ENCODE measurements at places on chromosomes 1 and 21.

DNA sequence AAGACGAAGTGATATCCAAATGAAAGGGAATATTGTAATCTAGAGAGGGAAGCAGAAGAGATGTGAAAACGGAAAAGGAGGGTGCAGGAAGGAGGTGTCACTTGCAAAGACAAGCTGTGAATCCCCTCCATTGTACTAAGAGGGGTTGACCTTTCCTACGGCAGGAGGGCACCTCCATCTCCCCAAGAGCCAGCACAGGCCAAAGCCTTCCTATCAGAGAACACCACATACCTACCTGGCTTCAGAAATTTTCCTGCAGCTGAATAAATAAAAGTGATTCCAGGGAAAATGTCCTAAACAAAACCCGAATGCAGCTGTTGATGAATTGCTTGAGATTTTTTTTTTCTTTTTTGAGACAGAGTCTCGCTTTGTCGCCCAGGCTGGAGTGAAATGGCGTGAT lies 14.3 kb downstream of the KANK4 start:
- no peak for DNase-seq

GRCh38 chr1:47323599-47324031 lies 9.7 kb upstream of the STIL start:
- DNase-seq, result no peak

- DNase-seq, result no peak
Observed at GRCh38 chr1:22166439-22166838, 23.5 kb upstream of the WNT4 start.

GRCh38 chr21:45590726-45591618 lies 48.7 kb upstream of the SLC19A1 start:
- DNase-seq, result no peak

GRCh38 chr1:202588503-202589189 lies 121.6 kb downstream of the SYT2 start:
- no peak for DNase-seq

DNA sequence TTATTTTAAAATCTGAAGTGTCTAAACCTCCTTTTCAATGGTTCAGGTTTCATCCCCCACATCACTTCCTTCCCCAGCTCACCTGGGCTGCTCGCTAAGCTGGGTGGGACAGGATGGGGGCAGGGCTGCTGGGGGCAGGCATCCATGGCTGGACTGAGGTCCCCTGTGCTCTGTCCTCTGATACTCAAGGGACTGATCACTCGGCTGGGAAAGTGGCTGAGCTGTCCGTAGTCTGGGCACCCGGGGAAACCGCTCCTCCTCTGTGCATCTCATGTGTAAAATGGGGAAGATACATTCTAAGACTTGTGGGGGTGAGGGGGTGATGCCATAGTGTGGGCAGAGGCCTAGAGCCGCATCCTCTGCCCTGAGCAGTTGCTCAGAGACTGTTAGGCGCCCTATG lies 411.2 kb downstream of the MATN1 start:
- no peak for DNase-seq

DNA sequence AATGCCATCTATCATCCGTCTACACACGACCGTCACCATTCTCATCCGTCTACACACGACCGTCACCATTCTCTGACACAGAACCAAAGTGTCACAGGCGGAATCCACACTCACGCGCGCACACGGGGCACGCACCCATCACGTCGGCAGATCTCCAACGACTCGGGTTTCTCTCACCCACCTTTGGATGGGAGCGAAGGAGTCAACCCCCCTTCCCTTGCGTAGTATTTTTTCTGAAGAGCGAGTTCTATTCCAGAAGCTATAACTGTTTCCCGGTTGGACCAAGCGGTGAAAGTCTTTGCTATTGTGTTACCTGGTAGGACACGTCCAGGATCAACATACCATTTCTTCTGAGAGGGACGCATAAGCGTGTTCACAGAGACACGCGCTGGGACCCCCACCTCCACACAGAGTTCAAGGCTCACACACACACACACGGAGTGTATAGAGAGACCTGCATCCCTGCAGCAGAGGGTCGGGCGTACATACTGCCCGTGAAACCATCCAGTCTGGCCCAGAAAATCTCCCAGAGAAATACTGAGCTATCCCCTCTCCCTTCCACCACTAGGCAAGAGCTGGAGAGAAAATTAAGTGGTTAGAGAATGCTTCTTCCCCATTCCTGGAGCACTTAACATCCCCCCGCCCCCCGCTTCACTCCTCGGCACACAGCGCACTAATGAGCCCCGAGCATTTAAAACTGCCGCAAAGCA lies 741 bp downstream of the DUSP10 start:
- DNase-seq, result no peak

DNA sequence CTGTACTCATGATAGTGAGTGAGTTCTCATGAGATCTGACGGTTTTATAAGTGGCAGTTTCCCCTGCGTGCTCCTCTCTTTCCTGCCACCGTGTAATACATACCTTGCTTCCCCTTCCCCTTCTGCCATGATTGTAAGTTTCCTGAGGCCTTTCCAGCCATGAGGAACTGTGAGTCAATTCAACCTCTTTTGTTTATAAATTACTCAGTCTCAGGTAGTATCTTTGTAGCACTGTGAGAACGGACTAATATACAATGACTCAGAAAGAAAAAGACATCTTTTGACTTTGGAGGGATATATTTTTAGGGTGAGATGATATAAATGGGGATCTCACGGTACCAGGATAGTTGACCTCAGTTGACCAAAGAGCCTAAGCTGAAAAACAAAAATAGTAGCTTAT lies 74.7 kb upstream of the BACH1 start:
- DNase-seq, result no peak

- no peak for DNase-seq
Observed at GRCh38 chr1:41723786-41724185, 194.9 kb downstream of the HIVEP3 start.

GRCh38 chr1:4396551-4396950 lies 257.9 kb upstream of the AJAP1 start:
- DNase-seq, result peak; percentile 23

DNA sequence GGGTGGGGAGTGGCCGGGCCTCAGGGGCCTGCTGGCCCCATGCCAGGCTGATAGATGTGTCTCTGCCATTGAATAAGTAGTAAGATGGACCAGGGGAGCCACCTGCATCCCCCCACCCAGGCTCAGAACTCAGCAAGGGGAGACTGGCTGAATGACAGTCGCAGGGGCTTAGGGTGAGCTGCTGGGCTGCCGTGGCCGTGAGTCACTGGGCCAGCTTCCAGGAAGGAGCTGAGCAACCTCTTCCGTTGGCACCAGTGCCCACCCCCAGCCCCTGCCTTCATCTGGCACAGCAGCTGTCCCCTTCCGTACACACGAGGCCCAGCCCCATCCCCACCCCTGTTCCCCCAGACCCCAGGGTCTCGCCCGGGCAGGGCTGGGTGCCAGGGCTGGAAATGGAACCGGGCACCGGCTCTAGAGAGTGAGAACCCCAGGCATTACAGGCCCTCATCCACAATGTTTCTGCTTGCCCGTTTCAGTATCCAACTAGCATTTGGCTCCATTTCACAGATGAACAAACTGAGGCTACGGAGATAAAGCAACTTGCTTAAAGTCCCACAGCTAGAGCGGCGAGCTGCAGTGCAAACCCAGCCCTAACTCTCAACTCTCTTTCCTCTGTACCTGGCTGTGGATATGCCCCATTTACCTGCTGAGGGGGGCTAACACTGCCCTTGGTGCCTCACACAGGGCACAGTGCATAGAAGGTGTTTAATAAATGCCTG lies 10.2 kb downstream of the WNT4 start:
- DNase-seq, result no peak

DNA sequence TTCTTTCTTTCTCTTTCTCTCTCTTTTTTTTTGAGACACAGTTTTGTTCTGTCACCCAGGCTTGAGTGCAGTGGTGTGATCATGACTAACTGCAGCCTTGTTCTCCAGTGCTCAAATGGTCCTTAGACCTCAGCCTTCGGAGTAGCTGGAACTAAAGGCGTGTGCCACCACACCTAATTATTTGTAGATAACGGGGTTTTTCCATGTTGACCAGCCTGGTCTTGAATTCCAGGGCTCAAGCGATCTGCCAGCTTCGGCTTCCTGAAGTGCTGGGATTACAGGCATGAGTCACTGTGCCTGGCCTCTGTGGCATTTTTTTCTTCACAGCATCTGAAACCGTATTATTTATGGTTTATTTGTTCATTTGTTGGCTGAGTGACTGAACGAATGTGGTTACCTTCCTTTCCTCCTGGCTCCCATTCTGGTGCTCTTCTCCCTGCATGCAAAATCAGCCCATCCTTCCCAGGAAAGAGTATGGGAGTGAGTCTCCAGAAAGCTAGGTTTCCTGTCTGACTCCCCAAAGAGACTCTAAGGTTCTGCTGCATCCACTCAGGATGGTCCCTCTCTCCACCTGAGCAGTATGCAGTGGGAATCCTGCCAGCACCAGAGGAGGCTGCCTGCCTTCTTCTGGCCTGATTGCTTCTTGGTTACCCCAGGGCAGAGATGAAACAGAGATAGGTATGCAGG lies 155.0 kb upstream of the BEND5 start:
- DNase-seq, result no peak

GRCh38 chr1:54153535-54154439 lies 987 bp upstream of the CDCP2 start:
- DNase-seq, result peak; percentile 11

GRCh38 chr1:234906654-234907053 lies 222.0 kb downstream of the TOMM20 start:
- no peak for DNase-seq

- DNase-seq, result no peak
Observed at GRCh38 chr1:155873860-155874259, 14.5 kb downstream of the SYT11 start.

DNA sequence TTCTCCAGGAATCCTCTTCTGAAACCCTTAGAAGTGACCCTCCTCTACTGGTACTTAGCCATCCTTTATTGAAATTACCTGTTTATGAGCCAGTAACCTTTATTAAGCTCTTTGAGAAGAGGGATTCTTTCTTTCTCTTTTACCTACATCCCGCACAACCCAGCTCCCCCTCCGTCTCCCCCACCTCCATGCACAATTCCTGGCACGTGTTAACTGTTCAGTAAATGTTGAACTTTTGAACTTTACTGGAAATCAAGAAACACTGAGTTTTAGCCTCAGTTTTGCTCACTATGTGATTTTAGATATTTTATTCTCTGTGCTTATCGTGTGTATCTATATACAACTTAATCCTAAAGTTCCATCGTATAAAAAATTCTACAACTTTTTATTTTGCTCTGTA lies 1.8 kb downstream of the TMED5 start:
- no peak for DNase-seq

DNA sequence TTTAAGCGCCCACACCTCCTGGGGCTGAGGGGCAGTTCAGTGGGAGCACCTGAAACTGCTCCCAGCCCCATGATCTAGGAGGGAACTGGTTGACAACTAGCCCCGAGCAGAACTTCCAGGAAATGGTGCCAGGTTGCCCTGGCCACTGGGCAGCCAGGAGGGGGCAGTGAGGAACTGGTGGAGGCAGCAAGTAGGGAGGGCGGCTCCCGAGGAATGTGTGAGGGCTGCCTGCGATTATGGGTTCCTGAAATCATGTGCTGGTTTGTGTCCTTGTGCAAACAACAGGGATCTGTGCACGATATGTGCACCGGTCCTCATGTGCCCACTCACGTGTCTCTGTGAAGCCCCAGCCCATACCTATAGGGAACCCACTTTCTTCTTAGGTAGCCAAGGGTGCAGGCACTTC lies 9.9 kb downstream of the GPR3 start:
- peak; percentile 45 for DNase-seq
